NCI-H460 (cell line): ENCODE measurements at places on chromosomes 1 and 21. TPM values are rescaled to one million over a fixed set of nuclear protein-coding genes. Genes with fewer than 3 reads are reported as not detected.
A peak's percentile ranks its signal among the peaks of the same experiment; 100 is the strongest.

The GPR25 gene
- total RNA-seq = not detected in 2 replicates

The AMPD1 gene
- not detected in 2 replicates for total RNA-seq

The TAS1R3 gene
- total RNA-seq = 0.30 and 0.66 TPM in 2 replicates

The FBLIM1 gene
- total RNA-seq = 3.6 and 4.1 TPM in 2 replicates

The TIAM1 gene
- 1.1 and 2.7 TPM in 2 replicates for total RNA-seq

The CYP2J2 gene
- 0.25 TPM in 1 of 2 replicates, not detected in the other for total RNA-seq

- no peak for DNase-seq
Observed at GRCh38 chr1:157239936-157240335, 101.7 kb upstream of the ETV3 start.

GRCh38 chr1:39410915-39411436 is 80.5 kb upstream of the BMP8A start:
- DNase-seq = peak; percentile 64

- DNase-seq = no peak
Observed at GRCh38 chr21:42746240-42746592, 92.8 kb downstream of the PDE9A start.

GRCh38 chr1:89705901-89706699 is 73.2 kb downstream of the LRRC8C start:
- no peak for DNase-seq

DNA sequence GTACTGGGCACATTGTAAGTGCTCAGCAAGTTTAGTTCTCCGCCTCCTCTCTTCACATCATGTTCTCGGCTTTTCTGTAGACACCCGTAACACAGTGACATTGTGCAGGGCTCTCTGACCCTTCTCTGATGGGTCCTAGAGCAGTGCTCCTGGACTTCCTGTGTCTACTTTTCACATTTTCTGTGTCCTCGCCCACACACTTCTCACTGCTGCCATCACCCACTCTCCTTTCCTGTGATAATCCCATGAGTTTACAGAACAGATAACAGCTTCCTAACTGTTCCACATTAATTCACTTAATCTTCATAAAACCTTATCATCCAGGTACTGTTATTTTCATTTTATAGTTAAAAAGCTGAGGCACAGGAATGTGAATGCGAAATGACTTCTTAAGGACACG is 13.2 kb upstream of the DMRTA2 start:
- DNase-seq = no peak

GRCh38 chr21:26965040-26965906 is 1.6 kb downstream of the ADAMTS5 start:
- DNase-seq = no peak

DNA sequence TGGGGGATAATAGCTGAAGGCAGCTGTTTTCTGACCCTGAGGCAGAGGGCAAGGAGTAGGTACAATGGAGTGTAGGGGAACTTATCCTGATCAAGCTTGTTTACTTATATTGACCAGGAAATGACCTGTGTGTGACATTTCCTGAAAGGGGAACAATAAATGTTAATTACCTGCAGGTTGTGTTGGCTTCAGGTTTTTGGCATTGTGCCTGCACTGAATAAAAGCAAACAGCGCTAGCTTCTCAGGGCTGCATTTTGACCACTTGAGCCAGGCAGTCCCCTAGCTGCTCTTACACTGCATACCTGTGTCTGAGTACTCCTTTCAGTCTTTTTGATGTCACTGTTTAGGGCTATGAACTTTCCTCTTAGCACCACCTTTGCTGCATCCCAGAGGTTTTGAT is 40.6 kb downstream of the DRAM2 start:
- DNase-seq = no peak

GRCh38 chr1:113990530-113990929 is 11.3 kb downstream of the OLFML3 start:
- DNase-seq = no peak

GRCh38 chr1:16172964-16173446 is 17.1 kb upstream of the EPHA2 start:
- no peak for DNase-seq

DNA sequence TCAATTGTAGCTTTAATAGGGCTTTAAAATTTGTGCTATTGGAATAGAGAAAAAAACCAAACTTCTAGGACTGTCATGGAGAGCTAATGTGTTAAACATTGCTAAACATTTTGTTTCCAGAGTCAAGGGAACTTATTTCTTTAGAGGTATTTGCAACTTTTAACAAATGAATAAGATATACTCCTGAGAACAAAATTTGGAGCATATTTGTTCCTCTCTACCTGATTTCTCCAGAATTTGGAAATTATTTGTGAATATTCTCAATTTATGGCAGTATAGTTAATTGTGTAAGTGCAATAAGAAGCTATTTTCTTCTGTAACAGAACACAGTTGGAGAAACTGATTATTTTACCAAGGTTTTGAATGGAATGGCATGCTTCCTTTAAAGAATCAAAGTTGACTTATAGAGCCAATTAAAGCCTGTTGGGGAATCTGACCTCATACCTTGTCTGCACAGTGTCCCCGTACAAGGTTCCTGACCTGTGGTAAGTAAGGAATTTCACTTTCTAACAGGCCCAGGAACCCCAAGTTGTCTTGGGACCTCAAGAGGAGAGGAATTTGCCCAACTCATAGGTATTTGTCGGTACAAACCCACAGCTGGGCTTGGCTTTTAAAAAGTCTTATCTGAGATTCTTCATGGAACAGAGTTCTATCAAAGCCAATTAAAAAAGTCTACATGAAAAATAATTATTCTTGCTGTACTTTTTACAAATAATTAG is 72.6 kb upstream of the CSF1 start:
- no peak for DNase-seq

DNA sequence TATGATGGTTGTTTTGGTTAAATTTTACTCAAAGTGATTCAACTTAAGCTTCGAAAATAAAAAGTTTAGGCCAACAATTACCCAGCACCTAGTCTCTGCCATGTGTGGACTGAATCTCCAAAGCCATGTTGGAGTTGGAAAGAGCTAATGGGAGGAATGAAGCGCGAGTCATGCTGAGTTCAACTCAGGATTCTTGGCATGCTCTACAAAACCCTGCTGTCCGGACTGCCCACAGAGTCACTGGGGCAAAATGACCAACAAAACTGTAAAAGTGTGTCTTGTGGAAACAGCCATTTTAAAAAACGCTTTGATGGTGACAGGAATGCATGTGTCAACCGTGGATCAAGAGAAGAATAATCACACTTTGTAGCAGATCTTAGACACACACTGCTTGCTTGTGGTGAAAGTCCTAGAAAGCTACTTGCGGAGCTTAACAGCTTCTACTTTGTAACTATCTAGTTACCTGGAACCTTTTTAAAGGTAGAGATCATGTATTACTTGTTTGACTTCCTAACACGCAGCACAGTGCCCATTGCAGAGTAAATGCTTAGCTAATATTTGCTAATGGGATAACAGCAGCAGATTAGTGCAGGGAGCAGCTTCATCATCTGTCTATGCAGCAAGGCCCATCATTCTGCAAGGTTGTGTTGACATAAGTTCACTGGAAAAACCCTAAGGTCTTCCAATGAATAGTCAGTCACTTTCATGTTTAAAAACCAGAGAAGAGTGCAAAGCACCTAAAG is 7.0 kb upstream of the GBP6 start:
- DNase-seq = no peak

DNA sequence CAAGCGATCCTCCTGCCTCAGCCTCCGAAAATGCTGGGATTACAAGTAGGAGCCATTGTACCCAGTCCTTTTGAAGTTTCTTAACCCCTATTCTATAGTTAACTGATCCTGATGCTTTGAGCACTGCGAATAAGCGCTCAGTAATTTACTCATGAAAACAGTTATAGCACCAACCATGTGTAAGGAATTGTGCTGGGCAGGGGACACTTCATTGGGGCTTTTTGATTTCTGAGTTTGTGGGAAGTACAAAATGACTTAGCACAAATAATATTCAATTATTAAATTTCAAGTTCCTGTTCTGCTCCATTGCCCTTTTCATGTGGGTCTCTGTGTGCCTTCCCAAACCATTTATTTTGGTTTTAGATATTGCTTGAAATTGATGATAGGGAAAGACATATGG is 6.2 kb upstream of the HIPK1 start:
- DNase-seq = no peak

DNA sequence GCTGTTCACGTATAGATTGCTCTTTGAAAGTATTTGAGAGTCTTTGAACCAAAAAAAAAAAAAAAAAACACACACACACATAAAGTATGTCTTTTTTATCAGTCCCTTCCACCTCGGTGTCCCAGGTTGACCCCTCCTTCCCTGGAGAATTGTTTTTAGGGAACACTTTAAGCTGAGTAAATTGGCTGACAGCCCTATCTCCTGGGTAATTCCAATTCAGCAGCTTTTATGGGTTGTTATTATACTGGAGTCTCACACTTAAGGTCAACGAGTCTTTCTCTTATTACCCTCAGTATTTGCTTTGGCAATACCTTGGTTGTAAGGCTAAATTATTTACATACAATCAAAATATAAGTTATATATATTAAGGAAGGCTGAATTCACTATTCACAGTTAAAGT is 69.4 kb downstream of the SLC30A10 start:
- DNase-seq = no peak

DNA sequence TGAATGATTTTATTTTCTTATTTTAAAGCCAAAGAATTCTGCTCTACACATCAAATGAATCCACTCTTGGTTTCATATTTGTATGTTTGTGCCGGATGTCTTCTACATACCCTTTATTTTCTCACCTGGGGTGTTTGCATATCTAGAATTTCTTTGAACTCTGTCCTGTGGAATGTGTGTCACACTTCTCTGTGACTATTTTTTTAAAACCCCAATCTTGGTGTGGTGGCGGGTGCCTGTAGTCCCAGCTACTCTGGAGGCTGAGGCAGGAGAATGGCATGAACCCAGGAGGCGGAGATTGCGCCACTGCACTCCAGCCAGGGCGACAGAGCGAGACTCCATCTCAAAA is 35.4 kb downstream of the CENPF start:
- DNase-seq = no peak

DNA sequence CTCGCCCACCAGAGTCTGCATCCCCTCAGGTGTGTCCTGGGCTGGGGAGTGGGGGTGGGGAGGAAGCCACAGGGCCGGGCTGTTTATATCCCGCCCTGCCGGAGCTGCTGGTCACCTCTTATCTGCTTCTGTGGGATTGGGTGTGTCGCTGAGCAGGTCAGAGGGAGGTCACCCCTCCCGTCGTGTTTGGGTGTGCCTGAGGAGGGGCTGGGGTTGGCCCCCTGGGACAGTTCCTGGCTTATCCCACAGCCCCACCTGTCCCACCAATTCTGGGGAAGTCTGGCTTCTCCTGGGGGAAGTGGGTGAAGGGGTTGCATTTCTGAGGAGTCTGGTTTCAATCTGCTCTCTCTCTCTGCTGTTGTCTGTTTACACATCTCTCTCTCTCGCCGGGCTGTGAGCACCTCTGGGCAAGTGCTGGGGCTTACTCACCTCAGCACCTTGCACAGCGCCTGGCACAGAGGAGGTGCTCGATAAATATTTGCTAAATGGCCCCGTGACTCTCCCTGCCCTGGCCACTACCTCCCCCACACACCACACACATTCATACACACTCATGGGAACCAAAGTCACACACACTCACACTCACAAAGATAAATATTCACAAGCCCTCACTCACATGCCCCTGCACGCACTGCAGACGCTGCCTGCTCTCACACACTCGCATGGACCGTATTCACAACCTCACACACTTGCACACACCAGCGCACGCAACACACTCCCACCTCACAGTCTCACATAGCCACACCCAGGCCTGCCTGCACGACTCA is 8.3 kb downstream of the ELF3 start:
- DNase-seq = no peak

DNA sequence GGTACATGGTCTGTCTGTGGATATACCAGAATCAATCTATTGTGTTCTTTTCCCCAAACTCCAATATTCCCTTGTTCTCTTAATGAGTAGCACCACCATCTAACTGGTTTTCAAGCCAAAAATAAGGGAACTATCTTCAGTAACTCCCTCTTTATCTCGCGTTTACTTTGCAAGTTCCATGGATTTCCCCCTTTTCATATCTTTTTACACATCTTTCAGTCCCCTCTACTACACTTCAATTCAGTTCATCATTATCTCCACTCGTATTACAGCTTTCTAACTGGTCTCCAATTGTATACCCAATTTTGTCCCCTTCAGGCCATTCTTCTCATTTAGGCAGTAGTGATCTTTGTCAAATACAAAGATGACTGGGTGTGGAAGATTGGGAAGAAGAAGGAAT is 4.1 kb upstream of the TMCO1 start:
- no peak for DNase-seq

GRCh38 chr1:154831462-154831861 is 38.6 kb downstream of the KCNN3 start:
- no peak for DNase-seq

- no peak for DNase-seq
Observed at GRCh38 chr1:238658763-238659162, 727.6 kb upstream of the CHRM3 start.

DNA sequence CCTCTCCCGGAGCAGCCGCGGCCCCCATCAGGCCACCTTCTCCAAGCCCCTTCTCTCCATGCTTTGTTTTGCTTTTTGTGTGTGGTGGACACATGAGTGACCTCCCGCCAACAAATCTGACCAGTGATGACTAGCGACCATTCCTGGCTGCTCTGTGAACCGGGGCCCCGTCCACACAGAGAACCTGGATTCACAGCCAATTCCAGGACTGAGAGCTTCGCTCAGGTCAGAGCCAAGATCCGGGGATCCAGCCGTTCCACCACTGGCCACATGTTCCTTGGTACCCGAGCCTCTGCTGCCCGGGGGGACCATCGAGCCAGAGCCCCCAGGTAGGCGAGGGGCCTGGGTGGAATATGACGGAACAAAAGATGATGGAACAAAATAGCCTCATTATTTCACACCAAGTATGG is 46.7 kb upstream of the COL18A1 start:
- DNase-seq = no peak

DNA sequence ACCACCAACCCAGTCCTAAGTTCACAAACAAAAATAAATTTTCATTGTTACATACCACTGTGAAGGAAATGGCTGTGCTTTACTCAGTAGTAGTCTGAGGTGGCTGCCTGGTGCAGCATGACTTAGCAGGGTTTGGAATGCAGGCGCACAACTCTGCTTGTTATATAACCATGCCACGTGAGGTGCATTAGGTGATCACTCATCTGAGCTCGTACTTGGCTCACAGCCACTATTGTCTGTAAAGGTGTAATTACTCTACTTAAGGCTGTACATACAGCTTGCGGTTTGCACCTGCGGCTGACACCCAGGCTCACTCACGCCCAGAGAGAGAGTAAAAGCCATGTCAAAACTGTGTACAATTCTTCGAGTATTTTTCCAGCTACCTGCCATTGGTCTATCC is 599.4 kb downstream of the LTN1 start:
- DNase-seq = no peak
